ENCODE measurements at places on chromosomes 13 and 19.

GRCh38 chr19:57192993-57193392, 1.7 kb downstream of the ZNF264 start:
- no peak for DNase-seq

GRCh38 chr13:79749984-79750551, 269.1 kb downstream of the NDFIP2 start:
- peak; percentile 40 for DNase-seq

GRCh38 chr13:108426893-108427292, 157.4 kb downstream of the TNFSF13B start:
- DNase-seq: no peak

- DNase-seq: peak; percentile 94
These were observed 1.6 kb downstream of the MYH14 start for GRCh38 chr19:50204811-50205675.

- DNase-seq: no peak
These were observed 77.4 kb upstream of the SPATA13 start for GRCh38 chr13:24083141-24083540.

DNA sequence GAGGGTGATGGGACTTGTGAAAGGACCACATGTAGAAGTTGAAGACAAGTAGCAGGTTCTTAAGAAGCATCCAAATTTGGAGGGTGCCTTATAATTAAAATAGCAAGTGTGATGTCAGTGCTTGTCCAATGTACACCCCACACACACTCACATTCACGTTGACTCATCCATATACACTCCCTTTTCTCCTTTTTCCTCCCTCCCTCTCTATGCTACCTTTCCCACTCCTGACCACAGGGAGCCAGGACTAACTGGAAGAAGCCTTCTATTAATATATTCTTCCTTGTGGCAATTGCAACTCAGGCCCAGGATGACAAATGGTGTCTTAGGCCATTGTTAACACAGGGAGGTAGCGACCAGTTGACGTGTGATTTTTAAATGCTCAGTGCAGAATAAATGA, 16.3 kb upstream of the GPR183 start:
- no peak for DNase-seq

DNA sequence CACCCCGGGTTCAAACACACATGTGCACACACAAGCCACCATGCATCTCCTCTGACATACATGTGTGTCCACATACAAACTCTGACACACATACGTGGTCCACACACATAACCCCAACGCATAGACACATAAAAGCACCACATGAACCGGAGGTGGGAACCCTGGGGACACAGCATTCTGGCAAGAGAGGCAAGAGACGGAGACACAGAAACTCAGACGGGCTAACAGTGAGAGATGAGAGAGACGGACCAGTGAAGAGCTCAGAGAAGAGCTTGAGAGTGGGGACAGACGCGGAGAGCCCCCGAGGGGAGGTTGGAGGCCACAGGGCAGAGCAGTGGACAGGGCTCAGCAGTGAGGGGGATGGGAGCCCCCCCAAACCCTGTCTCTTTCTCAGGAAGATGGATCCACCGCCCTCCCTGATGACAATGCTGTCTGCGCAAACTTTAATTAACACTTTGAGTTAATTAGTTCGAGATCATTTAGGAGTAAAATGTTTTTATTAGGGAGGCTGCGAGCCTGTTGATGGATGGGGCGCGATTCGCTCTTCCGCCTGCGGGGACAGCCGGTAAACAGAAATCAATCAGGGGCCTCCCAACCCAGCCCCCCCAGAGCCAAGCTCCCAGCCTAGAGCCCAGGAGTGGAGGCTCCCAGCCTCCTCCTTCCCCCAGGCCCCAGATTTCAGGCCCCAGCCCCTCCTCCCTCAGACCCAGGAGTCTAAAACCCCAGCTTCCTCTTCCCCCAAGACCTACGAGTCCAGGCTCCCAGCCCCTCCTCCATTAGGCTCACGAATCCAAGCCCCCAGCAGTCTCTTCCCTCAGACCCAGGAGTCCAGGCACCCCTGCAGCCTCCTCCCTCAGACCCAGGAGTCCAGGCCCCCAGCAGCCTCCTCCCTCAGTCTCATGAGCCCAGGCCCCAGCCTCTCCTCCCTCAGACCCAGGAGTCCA, 9.5 kb upstream of the ERFL start:
- no peak for DNase-seq

GRCh38 chr19:36986131-36986530, 70.0 kb downstream of the ZNF568 start:
- DNase-seq: no peak

DNA sequence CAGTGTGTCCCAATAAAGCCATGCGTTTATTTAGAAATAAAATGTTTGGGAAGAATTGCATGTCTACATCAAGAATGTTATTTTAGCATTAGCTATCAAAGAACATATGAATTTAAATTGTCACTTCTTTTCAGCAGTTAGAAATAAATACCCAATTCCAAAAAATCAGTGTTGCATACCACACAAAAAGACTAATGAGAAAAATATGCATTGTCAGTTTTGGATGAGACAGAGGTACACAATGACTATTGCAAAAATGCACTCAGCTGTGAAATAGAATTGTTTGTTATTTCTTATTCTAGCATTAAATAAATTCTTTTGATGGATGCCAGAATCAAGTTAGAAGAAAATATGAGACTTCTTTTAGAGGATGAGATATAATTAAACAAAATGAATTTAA, 833.9 kb downstream of the SLITRK1 start:
- DNase-seq: no peak

DNA sequence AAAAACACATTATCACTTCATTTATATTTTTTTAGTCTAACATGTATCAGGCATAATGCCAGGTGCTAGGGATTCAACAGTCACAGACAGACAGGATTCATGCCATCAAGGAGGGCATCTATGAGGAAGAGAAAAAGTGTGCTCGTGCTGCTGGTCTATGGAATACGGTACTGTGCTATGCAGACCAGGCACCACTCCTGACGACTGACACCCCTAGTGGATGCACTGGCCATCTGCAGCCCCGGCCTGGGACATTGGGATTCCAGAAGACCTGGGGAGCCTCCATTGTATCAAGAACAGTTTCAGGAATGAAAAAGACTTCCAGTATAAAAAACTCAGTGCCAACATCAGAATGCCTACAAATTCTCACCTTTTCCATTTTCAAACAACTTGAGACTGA, 94.0 kb downstream of the KLF12 start:
- peak; percentile 82 for DNase-seq

DNA sequence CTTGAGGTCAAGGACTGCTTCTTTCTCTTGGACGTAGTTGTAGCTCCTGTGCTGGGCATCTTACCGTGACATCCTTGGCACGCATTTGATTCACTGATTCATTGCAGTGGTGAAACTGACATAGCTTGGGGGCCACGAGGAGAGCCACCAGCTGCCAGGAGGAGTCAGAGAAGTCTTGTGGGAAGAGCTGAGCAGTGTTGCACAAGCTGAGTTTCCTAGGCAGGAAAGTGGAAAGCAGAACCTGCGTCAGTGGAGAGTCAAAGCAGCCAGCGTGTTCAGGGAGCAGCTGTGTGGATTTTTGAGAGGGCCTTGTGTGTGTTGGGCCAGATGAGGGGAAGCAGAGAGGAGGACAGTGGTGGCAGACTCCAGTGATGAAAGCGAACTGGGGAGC, 5.3 kb upstream of the GPR183 start:
- DNase-seq: no peak

- DNase-seq: peak; percentile 17
These were observed 27.8 kb upstream of the TDRD3 start for GRCh38 chr13:60369242-60369641.

GRCh38 chr13:20247963-20248362, 15.8 kb upstream of the GJB6 start:
- no peak for DNase-seq

GRCh38 chr19:29662604-29663404, 2.5 kb upstream of the PLEKHF1 start:
- no peak for DNase-seq

DNA sequence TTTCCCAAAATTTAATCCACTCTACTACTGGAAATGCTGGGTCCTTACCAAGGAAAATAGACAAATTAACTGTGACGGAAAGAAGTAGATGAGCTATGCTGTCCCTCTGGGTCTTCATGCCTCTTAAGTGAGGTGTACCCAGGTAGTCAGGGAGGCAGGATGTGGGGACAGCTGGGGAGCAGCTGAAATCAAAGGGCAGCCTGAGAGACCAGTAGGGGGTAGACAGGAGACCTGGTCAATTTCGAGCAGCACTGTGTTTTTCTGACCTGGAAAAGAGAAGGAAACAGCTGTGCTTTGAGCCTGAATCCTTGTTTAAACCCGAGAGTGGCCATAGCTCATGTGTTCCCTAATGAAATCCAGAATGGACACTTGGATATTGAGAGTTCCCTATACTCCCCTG, 587.3 kb downstream of the EFNB2 start:
- DNase-seq: no peak

DNA sequence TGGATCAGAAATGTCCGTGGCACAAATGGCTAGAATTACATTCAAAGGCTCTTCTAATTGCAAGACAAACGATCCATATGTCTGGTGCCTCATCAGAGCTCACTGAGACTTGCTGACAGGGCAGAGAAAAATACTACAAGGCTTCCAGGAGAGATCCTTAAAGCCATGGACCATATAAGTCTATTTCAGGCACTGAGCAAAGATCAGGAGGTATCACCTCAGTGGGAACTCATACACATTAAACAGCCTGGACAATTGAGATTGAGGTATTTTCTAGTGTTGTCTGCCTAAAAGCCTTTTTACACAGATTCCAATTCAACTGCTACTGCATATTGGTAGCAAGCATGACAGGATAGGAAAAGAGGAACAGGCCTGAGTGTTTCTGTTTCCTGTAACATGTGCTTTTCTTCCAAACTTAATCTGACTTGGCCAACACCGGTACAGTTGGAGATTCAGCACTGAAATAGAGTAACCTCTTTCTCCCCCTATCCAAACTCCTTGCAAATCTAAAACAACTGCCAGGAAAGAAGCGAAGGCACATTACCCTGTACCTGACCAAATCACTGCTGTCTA, 65.9 kb downstream of the SERP2 start:
- DNase-seq: no peak

DNA sequence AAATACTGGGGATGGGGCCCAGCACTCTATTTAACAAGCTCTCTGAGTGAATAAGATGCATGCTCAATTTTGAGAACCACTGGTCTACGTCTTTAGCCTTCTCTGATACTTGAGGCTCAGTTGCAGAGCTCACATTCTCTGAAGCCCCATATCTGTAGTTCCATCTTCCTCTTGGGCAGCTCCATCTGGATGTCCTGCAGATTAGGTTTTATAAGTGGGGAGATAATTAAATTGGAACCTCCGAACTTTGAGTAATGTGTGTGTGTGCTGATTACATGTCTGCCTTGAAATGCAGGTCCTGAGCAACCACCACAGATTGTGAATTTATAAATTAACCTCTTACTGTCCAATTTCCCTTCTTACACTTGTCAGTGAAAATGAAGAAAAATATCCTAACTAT, 7.2 kb upstream of the RASL11A start:
- no peak for DNase-seq

DNA sequence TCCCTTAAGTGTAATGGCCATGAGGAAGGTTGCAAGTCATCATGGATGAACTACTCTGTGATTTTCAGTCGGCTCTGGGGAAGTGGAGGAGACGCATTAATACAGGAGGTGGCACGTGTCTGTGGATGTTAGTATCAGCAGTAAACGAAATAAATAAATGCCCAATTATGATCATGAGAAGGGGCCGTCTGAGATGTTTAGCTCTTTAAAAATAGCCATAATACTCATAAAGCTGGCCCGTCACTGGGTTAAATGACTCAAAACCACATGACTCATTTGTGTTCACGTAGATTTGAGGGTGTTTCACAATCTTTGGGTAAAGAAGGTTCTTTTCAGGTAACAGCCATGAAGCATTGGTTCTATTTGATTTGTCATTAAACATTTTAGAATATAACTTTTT, 620.6 kb downstream of the GPC6 start:
- DNase-seq: no peak

DNA sequence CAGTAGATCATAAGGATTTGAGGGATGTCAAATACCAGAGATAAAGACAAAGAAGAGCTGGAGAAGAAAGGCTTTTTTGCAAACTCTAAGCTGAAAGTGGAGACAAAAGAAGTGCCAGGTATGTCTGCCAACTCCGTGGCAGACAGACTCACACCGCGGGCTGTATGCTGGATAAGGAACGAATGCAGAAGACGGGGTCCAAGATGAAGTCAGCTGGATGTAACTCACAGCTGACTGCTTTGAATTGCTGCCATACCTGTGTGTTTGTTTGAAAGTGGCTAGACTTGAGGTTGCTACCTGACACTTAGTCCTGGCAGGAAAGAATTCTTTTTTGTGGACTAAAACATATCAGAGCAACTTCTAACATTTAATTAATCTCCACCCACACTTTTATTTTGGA, 398.8 kb downstream of the DLEU7 start:
- DNase-seq: no peak

DNA sequence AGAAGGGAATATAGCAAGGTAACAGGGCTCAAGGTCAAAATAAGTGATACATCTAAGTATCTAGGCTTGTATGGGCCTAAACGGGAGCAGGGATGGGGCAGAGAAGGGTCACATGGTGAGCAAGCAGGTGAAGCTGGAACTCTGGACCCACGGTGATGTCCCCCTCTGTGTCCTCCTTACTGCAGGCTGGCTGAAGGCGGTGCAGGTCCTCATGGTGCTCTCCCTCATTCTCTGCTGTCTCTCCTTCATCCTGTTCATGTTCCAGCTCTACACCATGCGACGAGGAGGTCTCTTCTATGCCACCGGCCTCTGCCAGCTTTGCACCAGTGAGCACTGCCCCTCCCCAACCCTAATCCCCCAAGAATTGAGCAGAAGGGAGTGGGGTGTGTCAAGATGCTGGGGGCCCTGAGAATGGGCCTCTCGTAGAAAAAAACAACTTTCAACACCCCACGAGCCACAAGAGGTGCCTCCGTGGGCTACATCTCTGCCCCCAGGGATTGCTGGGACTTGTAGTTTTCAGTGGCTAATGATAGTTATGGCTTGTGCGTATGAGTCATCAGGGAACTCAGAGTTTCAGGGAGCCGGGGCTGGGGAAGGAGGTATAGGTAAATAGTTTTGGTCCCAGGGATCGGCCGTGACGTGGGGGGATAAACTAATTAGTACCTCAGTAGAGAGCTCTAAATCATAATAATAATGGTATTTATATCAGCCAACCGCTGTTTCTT, 4.0 kb downstream of the EMP3 start:
- DNase-seq: no peak

- no peak for DNase-seq
These were observed 48.6 kb upstream of the UBE2L5 start for GRCh38 chr13:30373727-30374126.

All from iPS-NIHi11 (cell line).